ENCODE measurements at places on chromosomes 6 and 20.

DNA sequence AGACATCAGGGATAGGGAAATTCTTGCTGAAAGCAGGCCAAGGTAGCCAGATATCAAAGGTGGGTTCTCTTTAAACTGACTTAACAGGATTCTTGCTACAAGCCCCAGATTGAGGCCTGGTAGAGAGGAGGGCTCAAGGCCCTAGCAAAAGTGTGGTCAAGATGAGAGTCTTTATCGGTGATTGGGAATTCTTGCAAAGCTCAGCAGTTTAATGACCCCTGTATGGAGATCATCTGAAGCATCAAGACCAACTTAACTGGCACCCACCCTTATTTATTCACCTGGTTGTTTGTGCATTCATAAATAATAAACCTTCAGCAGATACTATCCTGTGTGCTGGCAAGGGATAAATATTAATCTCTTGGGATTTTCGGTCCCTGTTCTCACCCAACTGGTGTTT is 6.3 kb downstream of the FAM120B start:
- DNase-seq: no peak

DNA sequence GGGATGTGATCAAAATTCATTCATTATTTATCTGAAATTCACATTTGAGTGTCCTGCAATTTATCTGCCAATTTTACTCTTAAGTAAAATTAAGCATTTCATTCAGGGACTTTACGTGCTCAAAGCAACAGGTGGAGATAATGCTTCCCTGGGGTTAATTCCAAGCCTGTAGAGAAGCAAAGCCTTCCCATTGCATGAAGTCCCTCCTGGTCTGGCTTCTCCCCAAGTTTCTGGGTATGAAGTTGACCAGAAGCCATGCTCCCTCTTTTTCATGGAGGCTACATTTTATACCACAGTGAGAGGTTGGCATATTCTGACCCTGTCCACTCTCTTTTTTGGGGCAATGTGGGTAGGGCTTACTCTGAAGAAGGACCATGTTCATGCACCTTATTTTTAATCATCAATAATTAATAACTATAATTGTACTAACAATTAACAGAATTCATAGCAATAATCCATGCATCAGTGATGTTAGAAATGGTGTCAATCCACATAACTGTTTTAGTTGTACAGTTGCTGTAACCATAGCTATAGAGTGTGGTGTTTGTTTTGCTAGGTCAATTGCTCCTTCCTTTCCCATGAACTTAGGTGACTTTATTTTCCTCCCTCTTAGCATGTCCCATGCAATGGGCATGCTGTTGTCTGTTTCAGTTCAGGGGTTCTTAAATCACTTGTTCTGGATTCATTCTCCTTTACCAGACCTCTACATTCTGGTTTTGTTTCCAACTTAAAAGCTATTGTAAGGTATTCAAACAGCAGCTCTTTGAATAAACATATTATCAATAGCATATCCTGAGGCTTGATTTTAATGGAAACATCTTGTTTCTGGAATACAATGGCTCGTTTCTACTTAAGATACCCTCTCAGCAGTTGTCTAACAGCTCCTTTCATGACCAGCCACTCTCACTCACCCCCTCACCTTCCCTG is 1.5 kb downstream of the LAMA4 start:
- no peak for DNase-seq

DNA sequence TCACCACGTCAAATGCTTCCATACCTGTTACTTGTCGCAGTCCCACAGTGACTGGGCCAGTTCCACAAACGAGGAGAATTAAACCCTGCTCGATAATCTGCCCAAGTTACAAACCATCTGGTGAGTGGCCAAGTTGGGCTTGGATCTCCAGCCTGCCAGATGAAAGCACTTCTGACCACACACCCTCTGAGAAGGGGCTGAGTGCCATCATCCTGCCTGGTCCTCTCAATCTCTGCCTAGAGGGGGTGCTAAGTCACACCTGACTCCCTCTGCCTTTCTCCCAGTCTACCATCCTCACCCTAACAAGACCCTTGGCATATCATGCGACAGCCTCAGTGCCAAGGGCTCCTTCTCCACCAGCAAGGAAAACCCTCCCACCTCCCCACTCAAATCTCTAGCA is 15.8 kb downstream of the RRP36 start:
- no peak for DNase-seq

DNA sequence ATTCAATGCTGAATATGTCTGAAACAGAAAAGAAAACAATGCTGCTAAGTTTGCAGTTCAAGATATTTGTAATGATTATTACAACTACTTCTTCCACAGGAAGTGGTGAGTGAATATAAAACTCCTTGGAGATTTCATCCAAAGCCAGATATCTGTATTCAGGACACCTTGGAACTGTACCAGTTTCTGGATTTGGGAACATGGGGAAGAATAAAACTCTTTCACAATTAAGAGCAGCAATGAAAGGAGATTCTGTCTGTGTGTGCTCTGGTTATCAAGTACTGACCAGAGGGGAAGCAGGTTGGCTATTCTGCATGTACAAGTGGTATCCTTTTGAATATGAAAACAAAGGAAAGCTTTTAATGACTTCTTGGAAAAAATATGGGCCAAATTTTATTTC is 21.1 kb downstream of the ELOVL2 start:
- DNase-seq: no peak

DNA sequence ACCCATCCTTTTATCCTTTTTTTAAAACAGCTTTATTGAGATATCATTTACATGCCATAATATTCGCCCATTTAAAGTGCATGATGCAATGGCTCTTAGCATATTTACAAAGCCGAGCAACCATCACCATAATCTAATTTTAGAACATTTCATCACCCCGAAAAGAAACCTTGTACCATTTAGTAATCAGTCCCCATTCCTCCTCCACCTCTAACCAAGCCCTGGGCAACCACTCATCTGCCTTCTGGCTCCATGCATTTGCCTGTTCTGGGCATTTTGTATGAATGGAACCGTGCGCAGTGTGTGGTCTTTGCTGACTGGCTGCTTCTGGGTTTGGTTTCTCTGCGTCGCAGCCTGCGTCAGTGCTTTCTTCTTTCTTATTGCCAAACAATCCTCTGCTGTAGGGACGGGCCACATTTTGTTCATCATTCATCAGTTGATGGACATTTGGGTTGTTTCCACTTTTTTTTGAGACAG is 10.2 kb upstream of the EEF1A2 start:
- no peak for DNase-seq

DNA sequence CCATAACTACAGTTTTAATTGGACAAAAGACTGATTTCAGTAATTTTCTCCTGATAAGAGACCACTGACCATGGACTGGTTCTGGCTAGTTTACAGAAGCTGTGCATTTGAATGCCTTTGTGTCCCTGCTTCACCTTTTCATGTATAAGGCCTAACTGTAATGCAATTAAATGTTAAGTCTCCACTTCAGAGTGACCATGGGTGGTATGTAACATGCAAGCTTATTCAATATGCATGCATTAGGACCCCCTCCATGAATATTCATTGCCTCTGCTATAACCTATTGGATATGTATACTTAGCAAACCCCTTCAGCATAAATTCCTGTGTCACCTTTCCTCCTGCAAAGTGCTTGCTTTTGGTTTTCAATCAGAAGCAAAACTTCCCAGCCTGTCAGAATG is 2.2 kb downstream of the UBD start:
- DNase-seq: no peak

DNA sequence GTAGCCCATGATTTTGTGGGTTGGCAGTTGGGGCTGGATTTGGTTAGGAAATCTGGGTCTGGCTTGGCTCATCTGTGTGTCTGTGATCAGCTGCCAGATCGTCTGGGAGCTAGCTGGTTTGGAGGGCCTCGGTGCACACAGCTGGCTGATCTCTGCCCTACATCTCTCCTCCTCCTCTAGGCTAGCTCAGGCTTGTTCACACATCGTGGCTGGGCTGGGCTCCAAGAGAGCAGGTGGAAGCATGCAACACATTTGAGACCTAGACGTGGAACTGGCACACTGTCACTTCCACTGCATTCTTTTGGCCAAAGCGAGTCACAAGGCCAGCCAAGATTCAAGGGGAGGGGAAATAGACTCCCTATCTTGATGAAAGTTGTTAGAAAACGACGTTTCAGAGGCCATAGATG is 15.9 kb downstream of the NDUFAF5 start:
- no peak for DNase-seq

- no peak for DNase-seq
Observed at GRCh38 chr6:22435151-22435550, 134.2 kb upstream of the HDGFL1 start.

- no peak for DNase-seq
Observed at GRCh38 chr6:64679416-64679815, 1027.6 kb downstream of the EYS start.

DNA sequence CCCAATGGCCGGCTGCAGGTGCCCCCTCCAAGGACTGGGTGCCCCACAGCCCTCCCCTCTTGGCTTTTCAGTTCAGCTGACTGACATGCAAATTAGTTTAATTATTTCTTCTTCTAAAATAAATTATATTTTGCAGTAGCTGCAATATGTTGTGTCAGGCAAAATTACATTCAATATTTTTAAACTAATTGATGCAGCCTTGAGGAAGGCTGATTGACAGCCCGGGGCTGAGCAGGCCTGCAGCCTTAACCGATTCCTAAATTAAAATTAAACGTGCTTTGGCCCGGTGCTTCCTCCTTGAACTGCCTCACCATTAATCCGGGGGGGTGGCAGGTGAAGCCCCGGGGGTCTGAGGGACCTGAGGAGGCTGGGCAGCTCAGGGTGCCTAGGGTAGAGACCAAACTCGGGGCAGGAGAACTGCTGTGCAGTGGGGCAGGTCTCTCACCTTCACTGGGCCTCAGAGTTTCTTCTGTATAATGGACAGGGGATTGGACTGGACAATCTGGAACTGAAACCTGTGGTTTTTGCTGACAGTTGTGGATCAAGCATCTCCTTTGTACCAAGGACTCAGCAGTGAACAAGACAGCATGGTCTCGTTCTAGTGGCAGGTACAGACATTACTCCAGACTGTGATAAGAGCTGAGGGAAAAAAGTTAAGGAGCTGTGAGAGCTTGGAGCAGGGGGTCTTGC is 72.5 kb downstream of the CD40 start:
- no peak for DNase-seq

DNA sequence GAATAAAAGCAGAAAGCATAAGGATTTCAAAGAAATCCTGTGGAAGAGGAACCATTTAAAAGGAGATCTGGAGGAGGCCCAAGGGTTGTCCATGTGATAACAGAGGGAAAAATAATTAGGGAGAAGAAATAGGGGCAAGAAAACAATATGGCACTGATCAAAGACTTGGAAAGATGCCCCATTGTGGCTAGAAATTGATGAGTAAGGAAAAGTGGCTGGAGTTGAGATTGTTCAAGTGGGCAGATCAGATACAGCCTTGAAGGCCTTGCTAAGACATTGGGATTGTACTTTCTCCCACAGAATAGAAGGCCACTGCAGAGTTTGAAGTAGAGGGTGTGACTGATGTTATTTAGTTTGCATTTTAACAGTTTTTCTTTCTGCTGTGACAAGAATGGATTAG is 213.3 kb downstream of the CBLN4 start:
- DNase-seq: no peak

DNA sequence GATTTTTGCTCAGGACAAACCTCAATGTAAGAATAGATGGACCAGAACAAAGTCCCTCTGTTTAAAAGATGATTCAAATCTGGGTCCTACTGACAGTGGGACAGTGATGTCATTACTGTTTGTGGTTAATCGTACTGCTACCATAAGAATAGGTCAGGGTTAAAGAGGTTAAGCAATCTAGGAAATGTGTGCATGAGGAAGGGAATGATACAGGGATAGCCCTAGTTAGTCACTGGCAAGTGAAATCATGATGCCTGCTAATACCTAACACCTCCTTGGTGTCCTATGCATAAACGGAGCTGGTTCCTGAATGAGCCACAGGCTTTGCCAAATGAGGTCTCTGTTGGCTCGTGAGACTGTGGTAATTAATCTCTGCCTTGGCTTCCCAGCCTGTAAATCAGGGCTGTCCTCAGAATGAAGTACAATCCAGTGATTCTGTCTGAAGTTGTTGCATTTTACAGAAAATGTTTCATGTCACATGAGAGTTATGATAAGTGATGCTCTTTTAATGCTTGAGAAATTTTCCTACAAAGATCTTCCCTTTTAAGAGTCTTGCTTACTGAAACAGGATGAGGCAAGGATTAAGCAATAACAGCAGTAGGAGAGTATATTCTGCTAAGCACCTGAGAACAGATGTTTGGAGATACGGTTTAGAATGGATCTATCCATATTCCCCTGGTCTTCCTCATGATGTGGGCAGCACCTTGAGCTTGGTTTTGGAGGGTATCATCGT is 3.8 kb downstream of the MEP1A start:
- DNase-seq: no peak

DNA sequence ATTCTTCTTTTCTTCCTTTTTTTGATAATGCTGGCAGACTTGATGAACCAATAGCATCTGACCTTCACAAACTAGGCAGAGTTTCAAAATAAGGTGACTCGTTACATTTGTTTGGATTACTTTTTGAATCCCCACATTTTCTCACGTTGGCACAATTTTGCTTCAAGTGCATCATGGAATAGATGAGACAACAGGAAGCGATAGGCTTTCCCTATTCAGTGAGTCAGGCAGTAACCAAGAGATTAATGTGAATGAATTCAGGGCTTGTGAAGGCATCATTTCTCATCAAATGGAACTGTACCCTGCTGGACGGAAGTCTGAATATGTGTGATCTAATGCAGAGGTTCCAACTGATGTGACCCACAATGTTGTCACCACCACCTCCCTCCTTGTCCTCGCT is 10.7 kb downstream of the RFPL4B start:
- DNase-seq: no peak

DNA sequence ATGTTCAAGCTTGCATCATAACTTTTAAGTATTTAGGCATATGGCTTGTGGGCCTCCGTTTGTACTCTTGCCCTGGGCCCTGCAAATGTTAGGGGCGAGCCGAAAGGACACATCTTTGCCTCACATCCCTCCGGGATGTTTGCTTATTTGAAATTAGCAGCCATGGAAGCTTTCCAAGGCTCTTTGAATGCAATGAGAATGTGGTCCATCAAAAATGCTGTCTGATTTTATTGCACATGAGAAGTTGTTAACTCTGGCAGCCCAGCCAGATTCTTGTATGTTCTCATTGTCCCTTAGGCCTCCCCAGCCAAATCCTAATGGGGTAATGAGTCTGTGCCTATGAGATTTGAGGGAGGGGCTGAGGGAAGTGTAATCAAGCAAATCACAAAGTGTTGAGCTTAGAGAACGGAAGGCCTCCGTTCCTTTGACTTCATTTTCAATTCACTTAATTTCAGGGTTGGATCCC is 261.2 kb upstream of the MARCKS start:
- no peak for DNase-seq

DNA sequence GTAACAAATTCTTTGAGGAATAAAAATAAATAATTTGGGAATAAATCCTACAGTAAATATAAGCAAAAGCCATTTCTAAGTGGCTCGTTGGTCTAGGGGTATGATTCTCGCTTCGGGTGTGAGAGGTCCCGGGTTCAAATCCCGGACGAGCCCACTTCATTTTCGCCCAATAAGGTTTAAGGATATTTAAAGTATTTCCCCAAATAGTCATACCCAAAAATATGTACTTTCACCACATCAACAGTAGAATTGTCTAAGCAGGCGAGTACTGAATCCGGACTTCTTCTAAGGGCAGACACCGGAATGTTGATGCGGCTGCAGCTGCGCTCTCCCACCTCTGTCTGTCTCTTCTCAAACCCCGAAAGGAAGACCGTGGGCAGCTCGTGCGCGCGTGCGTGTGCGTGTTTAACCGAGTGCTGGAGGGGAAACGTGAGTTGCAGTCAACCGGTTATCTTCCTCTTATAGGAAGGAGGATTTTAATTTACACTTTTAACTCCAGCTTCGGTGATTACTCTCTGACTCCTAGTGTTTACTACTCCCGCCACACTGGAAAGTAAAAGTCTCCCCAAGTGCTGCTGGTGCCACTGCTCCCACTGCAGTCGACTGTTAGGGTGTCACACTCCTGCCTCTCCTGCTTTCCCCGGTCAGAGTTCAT is 155.7 kb upstream of the PRSS16 start:
- DNase-seq: peak; percentile 74
